ENCODE measurements at places on chromosomes 12 and 14.
A peak's percentile ranks its signal among the peaks of the same experiment; 100 is the strongest.

DNA sequence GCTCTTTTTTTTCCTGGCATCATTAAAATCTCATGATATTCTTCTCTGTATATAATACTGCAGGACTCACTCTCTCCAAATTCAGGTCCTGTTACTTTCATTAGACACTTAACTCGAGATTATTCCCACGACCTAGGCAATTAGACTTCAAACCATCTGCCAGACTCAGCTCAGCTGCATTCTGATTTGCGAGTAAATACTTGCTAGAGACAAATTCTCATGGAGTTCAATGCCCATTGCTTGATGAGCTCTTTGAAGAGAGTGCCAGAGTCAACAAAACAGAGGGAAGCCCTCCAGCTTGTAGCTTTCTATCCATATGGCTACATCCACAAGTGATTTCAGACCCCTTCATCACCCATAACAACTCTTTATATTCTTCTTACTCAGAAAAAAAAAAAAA, 88.3 kb downstream of the GTF2A1 start:
- no peak for DNase-seq

DNA sequence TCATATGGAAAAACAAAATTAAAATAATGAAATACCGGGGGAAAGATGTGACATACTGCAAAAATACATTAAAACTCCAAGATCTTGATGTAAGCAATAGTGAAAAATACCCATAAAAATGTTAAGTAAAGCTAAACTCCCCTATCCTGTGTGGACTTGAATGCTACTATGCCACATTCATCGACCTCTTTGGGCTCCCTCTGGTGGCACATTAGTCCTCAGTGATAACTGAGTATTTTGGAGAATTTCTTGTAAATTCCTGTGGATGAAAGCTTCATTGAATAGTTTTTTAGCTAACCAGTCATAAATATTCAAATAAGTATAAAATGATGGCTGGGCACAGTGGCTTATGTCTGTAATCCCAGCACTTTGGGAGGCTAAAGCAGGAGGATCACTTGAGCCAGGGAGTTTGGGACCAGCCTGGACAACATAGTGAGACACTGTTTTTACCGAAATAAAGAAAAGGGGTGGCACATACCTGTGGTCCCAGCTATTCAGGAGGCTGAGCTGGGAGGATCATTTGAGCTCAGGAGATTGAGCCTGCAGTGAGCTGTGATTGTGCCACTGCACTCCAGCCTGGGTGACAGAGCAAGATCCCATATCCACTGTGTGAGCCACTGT, 42.4 kb upstream of the SGPP1 start:
- DNase-seq: peak; percentile 80

DNA sequence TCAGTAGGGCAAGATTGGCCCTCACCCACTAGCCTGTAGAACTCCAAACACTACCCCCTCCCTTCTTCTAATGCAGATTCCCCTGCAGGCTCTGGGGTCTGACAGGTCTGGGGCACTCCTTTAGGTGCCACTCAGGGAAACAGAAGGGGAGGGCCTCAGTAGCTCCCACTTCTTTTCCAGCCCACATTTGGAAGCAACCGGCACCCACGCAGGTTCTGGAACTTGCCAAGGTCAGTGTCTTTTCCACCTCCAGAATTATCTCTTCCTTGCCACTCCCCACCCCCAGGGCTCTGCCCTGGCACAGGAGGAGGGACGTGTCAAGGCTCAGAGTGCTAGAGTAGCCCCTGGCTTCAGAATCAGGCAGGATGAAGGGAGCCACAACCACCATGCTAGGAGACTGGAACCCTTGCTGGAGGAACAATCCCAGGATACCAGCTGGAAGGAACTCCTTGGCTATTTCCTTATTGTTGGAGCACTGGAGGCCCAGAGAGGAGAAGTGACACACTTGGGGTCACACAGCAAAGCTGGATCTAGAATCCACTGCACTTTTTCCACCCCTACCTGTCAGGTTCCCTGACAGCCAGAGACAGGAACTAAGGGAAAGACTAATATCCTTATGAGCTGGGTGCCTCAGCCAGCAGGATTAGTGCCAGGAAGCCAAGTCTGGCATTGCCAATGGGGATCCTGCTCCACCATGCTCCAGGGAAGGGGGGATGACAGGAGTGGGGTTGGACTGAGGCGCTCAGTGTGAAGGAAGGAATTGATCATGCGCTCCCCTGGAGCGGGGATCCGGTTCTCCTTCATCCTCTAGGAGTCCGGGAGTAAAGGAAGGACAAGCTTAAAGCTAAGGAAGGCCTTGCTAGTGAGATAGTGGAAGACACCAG, 1.8 kb upstream of the FIGNL2 start:
- DNase-seq: no peak

- peak; percentile 50 for DNase-seq
Observed at GRCh38 chr12:12008931-12009611, 61.7 kb upstream of the BCL2L14 start.

DNA sequence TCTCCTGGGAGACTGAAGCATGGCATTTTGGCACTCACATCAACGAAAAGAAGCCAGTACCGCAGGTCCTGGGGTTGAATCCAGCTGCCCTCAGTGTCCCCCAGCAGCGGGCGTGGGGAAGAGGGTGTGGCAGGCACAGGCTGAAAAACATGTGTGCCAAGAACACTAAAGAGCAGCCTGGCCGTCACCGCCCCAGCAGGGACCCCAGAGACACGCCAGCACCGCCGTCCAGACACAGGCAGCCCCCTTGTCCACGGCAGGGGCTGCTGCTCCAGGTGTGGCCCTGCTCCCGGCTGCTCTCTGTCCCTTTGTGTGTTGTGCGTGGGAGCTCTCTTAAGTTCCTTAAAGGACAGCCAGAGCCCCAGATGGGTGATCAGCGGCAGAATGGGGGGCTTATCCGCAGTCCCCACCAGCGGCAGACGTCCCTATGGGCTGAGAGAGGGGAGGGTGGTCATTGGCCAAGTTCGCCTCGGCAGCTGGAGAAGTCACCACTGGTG, 556 bp downstream of the PHETA1 start:
- peak; percentile 51 for DNase-seq

DNA sequence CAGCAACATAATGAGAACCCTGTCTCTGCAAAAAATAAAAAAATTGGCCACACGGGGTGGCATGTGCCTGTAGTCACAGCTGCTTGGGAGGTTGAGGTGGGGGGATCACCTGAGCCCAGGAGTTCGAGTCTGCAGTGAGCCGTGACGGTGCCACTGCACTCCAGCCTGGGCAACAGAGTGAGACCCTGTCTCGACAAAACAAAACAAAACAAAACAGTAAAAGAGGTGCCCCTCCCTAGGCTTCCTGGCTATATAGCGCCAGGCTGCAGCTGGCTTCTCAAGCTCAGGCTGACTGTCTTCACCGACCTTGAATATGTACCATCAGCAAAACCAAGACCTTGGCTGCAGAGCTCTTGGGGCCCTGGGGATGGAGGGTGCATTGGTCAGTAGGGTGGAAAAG, 29.4 kb downstream of the TSPAN9 start:
- no peak for DNase-seq

DNA sequence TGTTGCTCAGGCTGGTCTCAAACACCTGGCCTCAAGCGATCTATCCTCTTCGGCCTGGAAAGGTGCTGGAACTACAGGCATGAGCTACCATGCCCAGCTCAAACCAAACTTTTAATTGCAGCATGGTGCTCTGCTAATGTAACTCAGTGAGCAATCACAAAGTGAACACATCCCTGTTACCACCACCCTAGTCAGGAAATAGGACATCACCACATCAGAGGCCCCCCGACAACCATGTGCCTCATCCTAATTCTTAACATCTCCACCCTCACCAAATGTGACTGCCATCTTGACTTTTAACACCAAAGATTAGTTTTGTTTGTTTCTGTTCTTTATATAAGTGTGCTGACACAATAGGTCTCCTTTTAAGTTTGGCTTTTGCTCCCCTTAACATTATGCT, 22.8 kb upstream of the SDR39U1 start:
- no peak for DNase-seq
